ENCODE measurements at places on chromosomes 2 and 18. TPM values are rescaled to one million over a fixed set of nuclear protein-coding genes. Genes with fewer than 3 reads are reported as not detected.

DNA sequence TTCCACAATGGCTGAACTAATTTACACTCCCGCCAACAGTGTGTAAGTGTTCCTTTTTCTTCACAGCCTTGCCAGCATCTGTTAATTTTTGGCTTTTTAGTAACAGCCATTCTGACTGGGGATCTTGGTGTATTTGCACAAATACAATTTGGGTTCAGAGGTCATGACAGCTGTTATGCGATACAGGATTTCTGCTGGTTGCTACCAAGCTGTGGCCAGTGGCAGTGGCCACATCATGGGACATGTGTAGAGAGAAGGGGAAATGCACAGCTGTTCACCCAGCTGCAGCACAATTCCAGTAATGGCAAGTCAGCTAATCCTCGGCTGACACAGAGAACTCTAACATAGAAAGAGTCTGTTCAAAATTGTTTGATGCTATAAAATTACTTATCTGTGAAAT, 21.0 kb upstream of the SELENOI start:
- DNase-seq: no peak
- H3K27ac ChIP-seq: no peak overlapping the region
- no peaks in the 10 kb centered on the region for H3K36me3 ChIP-seq
- no peak overlapping the region for H3K4me3 ChIP-seq

- no peaks in the 10 kb centered on the region for H3K4me1 ChIP-seq
- no peak overlapping the region for H3K27ac ChIP-seq
- H3K36me3 ChIP-seq: no peaks in the 10 kb centered on the region
- no peaks in the 10 kb centered on the region for H3K27me3 ChIP-seq
- H3K4me3 ChIP-seq: no peak overlapping the region
Measured at GRCh38 chr2:14219306-14219705, 413.2 kb upstream of the LRATD1 start.

DNA sequence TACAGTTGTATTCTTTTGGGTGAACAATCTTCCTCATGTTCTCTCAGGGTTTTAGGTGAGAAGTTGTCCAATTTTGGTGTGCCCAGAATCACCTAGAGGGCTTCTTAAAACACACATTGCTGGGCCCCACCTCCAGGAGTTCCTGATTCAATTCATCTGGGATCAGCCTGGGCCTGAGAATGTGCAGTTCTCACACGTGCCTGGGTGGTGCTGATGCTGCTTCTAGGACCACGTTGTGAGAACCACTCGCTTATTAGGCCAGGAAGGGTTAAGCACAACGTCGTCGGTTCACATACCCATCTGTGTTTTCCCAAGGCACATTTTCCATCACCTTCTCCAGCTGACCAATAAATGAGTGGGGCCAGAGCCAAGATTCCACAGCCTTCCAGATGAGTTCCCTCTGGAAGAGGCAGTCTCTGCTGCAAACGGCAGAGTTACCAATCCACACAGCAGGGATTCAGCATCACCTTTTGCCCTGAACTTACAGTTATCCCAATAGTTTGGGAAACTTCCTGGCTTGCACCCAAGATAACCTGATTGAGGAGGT, 277.7 kb upstream of the HNRNPA3 start:
- no peaks in the 10 kb centered on the region for H3K36me3 ChIP-seq
- no peak overlapping the region for H3K27ac ChIP-seq
- H3K27me3 ChIP-seq: no peaks in the 10 kb centered on the region

The UGT1A8 gene
- total RNA-seq: not detected

All from naive thymus-derived CD8-positive, alpha-beta T cell (primary cell).